Fibroblast of pulmonary artery (primary cell): ENCODE measurements at places on chromosomes 2 and 18.

DNA sequence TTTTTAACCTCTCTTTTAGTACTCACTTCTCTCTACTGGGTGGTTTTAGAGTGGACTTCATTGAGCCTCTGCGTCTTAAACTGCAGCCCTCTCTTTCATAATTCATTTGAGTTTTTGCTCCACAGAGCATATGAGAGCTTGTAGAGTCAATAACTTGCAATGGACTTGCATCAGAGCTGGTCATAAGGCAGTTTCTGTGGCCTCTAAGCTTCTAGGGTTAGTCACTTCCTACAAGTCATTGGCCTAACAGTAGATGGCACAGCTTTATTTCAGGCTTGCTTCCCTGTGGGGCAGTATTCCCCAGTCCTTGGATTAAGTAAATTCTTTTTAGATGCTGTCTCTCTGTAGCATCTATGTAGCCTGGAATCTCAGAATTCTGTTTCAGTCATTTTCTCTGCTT lies 1435.7 kb downstream of the LRP1B start:
- DNase-seq, result peak; percentile 75

GRCh38 chr2:176664478-176664877 lies 395.2 kb downstream of the MTX2 start:
- no peak for DNase-seq

DNA sequence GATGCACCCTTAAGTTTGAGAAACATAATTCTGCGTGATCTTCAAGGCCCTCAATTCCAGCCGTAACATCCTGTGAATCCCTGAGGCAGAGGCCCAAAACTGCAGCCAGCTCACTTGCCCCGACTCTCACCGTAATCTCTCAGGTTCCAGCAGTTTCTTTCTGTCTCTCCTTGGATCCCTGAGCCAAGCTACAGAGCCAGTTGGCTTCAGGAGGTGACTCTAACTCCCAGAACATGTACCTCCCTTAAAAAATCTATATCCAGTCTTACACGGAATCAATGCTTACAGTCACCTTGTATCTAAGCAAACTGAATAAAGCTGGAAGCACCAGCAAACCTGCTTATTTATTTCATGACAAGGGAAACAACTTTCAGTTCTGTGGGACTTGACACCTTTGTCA lies 300.4 kb downstream of the SETBP1 start:
- no peak for DNase-seq

- peak; percentile 61 for DNase-seq
Observed at GRCh38 chr2:105919826-105920225, 175.1 kb downstream of the NCK2 start.

DNA sequence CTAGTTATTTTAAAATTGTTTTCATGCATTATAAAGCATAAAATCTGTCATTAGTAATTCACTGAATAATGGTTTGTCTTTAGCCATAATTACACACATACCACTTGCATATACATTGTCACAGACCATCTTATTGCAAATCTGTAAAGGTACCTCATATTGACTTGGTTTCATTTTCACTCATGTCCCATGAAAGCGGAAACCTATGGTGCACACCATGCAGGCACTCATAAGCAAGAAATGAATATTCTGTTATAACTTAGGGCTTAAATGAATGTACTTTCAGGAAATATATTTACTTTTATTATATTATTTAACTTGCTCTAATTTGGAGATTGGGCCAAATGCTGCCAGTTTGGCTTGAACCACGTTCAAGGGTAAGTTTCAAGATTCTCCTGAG lies 29.2 kb upstream of the STK17B start:
- no peak for DNase-seq

DNA sequence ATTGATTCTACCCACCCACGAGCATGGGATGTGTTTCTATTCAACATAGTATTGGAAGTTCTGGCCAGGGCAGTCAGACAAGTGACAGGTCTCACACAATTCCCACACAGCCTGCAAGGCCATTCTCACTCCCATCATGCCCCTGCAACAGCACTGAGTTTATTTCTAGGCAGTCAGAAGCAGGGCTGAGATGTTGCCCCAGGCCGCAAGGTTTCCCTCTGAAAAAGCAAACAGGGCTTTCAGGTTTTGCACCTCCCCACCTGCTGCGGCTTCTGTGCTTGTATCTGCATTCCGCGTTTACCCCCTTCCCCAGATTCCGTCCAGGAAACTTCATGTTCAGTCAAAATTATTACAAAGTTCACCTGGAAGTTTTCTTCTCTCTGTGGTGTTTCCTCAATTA lies 9.4 kb upstream of the TACR1 start:
- no peak for DNase-seq

GRCh38 chr2:105925390-105925789 lies 180.7 kb downstream of the NCK2 start:
- no peak for DNase-seq

DNA sequence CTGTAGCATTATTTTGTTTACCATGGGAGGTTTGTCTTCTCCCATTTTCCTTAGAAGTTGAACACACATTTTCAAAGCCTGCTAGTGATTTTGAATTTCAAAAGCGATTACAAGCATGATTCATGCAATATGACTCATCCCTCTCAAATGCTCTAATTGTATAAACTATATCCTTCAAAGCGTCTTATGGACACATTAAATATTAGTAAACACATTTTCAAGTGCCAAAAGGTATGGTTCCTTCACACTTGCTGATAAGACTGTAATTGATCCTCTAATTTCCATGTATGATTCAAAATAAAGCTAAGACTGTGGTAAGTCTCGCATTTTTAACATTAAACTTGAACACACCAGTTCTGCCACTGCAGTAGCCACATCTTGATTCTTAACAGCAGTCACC lies 512.9 kb downstream of the LRRTM4 start:
- peak; percentile 10 for DNase-seq

- DNase-seq, result no peak
Observed at GRCh38 chr2:14781142-14781541, 148.6 kb downstream of the LRATD1 start.

- no peak for DNase-seq
Observed at GRCh38 chr2:50930726-50931125, 101.2 kb downstream of the NRXN1 start.

DNA sequence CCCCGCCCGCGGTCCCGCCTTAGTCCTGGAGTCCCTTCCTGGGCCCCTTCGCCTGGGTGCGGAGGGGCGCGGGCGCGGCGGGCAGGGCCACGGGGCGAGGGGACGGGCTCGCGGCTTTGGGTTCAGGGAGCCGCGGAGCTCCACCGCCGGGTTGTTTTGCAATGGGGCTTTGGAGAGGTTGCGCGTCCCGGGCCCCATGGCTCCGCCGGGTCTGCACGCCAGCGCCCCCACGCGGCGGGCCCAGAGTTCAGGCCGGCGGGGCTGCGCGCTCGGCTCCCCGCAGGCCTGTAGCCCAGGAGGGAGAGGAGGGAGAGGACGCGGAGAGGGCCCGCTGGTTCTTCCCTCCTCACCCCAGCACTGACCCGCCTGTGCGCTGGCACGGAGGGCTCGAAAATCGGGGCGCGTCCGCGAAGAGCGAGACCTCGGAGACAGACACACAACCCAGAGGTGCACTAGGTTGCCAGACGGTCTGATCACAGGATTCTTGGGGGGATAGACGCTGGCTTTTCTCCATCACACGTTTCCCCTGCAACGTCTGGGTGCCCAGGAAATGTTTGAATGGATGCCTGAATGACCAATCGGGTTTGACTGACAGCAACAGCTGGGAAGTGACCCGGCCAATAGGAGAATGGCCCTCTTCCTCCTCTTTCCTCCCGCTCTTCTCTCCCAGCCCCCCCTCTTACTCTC lies 4.9 kb upstream of the SIX2 start:
- peak; percentile 69 for DNase-seq

DNA sequence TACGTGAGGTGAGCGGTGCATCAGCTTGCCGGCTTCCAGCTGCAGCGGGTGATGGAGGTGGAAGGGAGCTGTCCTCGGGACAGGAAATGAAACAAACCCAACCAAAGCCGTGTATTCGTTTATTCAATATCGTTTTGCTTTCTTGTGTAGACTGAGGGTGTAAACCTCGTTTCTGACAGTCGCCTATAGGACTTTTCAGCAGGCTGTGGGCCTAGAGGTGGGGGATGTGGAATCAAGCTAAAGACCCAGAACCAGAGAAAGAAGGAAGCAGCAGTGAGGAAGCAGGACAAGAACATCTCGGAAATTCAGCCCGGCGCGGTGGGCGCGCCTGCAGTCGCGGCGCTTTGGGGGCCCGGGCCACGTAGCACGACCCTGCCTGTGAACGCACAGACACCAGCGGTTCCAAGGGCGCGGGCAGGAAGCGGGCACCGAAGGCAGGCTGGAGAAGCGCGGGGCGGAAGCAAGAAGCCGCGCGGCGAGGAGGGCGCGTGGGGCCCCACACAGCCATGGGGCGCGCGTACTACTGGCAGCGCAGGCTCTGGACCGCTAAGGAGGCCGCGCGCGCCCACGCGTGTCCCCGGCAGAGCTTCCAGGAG lies 755 bp upstream of the ATP9B start:
- DNase-seq, result peak; percentile 15
